ENCODE measurements at places on chromosomes 3 and 15.

DNA sequence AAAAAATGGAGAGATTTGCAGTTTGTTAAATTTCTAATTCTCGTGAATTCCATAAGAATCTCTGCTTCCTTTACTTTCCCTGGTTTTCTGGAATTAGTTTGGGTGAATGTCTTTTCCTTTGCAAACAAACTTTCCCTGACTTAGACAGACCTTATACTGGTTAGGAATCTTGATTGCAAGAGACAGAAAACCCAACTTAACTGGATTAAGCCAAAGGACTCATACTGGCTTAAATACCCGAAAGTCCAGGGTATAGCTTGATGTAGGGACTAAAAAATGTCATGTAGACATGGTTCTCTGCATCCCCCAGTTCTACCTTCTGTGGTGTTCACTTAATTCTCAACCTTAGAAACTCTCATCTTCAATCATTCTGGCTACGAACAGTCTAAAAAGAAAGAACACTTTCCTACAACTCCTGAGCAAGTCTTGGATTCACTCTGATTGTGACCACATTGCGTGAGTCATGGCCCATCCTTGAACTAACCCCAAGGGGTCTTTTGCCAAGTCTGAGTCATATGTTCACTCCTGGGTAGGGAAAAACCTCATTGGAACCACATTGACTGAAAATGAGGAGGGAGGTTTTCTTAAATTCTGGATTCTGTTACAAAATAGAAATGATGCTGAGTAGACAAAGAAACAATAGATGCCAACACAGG is 136.0 kb upstream of the DAZL start:
- peak; percentile 23 for DNase-seq

DNA sequence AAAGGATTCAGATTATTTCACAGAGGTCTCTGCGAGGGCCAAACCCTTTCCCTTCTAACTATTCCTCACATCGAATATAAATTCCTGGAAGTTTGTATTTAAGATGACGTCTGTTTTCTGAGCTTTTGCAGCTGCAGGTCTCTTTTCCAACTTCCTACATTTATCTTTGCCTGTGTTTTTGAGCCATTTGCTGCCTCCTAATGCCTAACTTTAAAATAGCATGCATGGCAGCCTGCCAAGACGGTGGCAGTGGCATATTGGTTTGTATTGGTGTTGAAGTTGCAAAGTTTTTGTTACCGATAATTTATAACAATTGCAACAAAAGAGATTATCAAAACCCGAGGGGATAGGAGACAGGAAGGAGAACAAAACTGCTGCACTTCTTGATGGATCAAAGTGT is 187.1 kb upstream of the DNAJC19 start:
- peak; percentile 52 for DNase-seq

DNA sequence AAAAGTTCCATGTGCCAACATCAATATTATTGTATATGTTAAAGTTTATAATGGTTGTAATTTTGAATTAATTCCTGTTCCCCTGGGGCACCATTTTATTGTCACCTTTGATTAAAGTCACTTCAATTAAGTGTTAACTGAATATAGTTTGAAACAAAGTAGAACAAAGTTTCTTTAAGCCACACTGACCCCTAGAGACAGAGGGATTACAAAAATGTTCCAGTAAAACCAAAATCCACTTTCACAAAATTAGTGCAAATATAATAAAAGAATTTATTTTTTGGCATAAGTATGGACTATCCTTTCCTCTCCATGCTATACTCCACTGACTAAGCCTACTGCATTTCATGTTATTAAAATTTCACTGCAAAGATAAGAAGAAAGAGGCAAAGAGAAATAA is 123.9 kb downstream of the ZMAT3 start:
- DNase-seq: no peak

DNA sequence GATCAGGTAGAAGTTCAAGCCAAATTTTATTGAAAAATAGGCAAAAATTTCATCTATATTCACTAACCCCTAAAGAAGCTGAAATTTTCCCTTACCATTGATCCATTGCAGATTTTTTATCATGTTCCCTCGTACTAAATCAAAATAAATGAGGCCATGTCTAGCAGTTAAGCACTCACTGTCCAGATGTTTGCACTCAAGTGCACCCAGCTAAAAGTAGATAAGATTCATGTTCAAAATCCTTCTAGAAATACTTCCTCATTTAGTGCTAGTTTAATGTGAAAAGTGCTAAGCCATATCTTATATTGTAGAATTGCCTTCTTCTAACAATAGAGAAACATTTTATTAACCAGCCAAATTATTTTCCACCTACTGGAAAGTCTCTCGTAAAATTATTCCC is 164.7 kb upstream of the UBE2E2 start:
- DNase-seq: no peak

DNA sequence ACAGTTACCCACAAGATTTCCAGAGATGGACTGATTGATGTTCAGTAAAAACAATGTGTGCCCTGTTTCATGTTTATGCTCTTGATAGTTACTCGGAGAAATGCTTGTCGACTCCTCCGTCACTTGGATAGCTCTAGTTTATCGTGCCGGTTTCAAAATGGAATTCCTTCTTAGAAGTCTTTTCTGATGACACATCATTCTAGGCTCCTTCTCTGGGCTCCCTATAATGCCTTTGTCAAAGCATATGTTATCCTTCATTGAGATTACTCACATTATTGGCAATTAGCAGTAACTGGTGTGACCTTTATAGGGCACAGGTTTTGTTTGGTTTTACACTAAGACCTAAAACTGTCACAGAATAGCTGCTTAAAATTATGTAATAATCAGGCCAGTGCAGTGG is 201.8 kb downstream of the CNTN6 start:
- DNase-seq: no peak

GRCh38 chr3:49349348-49350114 is 8.6 kb downstream of the GPX1 start:
- no peak for DNase-seq

DNA sequence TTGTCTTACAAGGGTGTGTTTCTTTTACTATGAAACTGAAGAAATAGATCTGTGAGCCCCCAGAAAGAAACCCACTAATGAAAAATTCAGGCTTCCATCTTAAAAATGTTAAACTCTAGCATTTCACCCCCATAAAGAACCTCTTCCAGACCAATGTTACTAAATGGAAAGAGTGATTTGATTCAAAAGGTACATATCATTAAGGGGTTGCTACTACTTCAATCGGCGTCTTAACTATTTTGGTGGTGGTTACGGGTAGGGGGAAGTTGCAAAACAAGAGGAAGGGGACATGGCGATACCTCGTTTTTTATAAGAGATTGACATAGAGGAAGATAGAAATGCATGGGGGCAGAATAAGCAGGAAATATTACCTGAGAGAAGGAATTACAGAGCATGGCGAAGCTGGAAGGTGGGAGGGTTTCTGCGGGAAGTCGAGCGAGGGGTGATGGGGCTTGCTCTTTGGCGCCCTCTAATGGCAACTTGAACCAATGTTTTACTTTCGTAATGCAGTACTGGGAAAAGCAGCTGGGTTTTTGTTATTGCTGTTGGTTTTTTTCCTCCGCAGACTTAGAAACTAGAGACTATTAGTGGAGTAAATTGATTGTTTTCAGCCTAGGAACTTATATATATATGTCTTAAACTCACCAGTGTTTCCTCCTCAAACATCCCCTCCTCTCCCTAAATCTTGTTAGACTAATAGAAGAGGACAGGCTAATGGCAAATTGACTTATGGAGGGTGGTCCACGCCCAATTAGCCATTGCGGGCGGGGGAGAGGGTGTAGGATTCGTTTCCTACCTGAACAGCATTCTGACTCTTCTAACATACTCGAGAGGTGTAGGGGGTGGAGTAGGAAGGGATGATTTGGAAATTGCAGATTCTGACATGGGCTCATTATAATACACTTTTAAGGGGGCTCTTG is 11.3 kb upstream of the SOX2 start:
- peak; percentile 72 for DNase-seq

GRCh38 chr3:46829699-46830208 is 33.5 kb downstream of the MYL3 start:
- DNase-seq: no peak

DNA sequence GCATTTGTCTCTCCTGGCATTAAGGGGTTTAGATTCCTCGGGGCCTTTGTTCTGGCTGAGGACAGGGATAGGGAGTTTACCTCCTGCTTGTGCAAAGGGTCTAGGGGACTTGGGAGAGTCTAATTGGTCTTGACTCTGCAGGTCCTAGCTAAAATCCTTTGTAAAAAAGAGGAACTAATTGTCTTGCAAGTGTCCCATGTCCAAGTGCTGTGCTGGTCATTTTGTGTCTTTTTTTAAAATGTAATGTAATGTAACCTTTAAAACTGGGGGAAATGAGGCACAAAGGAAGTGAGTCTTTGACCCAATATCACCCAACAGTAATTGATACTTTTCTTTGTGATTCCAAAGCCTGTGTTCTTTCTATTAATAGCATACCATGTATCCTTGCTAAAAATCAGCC is 14.9 kb upstream of the C3orf80 start:
- DNase-seq: peak; percentile 39

DNA sequence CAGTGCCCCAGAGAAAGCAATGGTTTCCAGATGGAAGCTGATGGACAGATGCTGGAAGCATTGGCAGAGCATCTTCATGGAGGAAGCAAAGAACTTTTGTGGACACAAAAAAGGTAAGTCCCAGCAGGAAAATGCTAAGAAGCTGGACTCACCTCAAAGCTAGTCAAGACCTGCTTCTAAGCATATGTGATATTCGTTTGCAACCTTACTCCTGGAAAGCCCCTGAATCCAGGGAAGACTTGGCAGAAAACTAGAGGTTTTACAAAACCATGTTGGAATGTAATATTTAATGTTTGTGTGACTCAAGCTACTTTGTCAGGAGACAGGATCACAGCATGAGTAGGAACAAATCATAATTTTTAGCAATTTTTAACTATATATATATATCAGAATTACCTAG is 288.2 kb downstream of the BCHE start:
- DNase-seq: no peak

GRCh38 chr3:107674371-107674770 is 151.6 kb downstream of the BBX start:
- DNase-seq: no peak

DNA sequence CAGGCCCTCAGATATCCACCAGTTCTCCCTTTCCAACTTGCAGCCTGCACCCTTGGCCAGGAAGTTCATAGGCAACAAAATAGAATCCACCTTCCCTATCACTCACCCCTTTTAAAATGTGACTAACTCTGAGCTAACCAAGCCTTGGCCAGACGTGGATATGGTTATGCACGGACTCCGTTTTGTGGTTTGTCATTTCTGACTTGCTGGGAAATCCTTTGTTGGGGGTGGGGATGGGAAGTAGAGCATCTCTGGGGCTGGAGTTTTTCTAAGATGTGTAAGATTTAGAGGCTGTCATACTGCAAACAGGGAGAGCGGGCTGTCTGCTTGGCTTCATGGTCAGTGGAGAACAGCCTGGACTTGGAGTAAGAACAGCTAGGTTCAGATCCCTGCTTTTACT is 62.6 kb downstream of the SMAD3 start:
- peak; percentile 94 for DNase-seq

DNA sequence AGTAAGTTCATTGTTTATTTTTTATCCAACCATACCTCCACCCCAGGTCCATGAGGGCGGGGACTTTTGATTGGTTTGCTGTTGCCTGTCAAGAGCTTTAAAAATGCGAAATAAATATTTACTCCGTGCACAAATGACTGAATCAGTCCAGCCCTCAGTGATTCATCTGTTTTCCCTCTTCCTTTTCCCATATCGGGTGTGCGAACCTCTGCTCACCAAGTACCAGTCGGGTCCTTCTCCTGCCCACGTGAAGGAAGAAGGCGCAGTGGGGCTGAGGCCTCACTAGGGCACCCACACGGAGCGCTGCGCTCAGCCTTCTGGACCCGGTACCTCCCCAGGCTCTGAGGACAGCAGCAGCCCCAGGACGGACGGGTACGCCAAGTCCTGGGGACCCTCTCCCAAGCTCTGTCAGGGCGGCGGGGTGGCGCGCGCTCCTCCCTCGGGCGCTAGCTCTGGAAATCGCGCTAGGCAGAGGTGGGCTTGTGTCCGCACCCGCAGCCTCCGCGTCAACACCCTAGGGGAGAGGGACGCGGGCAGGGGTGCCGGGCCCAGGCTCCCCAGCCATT is 70.5 kb upstream of the EPHB3 start:
- DNase-seq: no peak

- no peak for DNase-seq
Observed at GRCh38 chr3:2793987-2794386, 316.2 kb downstream of the IL5RA start.

- DNase-seq: no peak
Observed at GRCh38 chr15:91128016-91128415, 28.0 kb downstream of the SV2B start.

GRCh38 chr15:70538278-70538677 is 225.1 kb downstream of the UACA start:
- DNase-seq: no peak

DNA sequence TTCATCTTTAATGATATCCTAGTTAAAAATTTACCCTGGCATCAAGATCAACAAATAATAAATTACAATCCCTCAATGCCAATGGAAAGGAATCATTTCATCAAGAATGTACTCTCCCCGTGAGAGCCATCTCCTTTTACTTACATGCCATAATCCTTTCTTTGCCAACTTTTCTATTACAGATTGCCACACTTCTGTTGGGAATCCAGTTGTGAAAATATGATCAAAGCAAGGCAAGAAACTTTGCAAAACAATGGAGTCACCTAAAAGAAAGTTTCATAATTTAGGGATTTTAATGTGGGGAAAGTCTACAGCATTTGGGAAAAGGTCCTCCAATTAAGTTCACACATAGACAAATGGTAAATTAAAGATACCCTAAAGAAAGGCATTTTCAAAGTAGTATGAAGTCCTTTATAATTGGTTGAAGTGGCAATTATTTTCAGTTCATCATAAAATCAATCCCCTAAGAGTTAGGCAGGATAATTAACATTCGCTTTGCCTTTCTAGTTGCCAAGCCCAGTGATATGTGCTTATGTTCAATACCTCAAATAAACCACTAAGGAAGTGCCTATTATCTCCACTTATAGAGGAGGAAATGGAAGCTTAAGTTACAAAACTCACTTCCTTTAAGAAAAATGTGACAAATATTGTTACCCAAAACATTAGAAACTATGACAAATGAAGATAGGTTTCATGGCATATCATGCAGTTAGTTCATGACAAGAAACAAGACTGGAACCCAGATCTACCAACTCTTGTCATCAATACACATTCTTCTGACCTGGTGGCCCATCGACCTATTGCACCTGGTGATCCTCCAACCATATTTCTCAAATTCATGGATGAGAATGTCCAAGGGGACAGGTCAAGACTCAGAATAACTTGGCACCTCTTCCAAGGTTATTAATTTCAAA is 49.1 kb downstream of the TRANK1 start:
- peak; percentile 54 for DNase-seq

DNA sequence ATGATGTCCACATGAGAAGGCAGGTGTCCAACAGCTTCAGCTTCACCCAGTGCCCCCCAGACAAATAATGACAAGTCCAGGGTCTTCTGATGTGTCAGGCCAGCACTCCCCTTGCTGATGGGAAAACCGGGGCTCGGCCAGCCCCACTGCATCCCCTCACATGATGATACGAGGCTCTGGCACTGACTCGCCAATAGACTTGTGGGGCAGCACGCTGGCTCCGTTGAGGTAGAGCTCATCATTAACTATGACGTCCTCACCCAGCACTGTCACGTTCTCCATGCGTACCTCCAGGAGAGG is 2.1 kb upstream of the AMIGO3 start:
- DNase-seq: no peak
